CD4-positive, alpha-beta T cell treated with Interleukin-4 for 1 hour (primary cell): ENCODE measurements at places on chromosomes 3 and 15.

DNA sequence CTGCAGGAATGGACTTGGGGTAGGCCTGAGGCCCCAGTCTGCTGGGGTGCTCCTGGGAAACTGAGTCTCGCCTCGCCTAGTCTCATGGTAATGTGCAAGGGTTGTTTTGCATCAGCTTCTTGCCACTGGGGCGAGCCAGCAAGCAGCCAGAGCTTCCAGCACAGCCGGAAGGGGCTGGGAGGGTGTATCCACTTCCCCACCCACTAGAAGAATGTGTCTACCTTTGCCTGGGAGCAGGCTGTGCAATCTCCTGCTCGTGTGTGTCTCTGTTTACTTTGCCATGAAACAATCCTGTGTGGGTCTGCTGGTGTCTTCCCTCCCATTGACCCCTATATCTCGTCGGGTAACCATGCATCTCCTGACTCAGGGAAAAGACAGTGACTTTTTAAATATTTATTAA, 21.8 kb upstream of the ERICH6 start:
- no peak for DNase-seq

DNA sequence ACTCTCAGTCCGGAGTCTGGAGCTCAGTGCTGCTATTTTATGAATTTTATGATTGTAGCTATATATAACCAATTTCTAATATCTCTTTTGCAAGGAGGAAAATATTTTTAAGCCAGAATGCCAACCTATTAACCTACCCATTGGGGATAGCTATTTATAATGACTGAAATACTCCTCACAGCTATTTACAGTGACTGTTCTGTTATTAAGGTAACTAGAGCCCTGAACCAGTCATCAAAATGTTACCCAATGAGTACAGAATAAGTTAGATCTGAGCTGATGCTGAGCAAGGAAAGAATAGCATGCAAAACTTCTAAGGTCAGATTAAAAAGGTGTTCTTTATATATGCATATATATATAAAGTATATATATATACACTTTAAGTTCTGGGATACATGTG, 79.6 kb upstream of the PPP2R3A start:
- no peak for DNase-seq

GRCh38 chr15:99717161-99718009, 15.9 kb downstream of the LYSMD4 start:
- no peak for DNase-seq

GRCh38 chr3:53772562-53772961, 73.7 kb downstream of the CHDH start:
- no peak for DNase-seq

DNA sequence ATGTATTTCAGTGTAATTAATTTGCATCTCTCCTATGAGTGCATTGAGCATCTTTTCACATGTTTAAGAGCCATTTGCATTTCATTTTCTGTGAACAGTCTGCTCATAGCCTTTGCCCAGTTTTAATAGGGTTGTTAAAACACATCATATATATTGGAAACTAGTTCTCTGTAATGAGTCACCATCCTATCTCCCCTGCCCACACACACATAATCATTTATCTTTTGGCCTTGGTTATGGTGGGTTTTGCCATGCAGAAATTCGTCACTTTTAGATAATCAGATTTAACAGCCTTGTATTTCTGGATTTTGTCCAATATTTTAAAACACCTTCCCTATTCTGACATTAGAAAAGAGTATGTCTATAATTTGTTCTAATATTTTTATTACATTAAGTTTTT, 11.9 kb upstream of the CHRM5 start:
- no peak for DNase-seq

GRCh38 chr3:127819086-127819485, 3.2 kb downstream of the MGLL start:
- no peak for DNase-seq

DNA sequence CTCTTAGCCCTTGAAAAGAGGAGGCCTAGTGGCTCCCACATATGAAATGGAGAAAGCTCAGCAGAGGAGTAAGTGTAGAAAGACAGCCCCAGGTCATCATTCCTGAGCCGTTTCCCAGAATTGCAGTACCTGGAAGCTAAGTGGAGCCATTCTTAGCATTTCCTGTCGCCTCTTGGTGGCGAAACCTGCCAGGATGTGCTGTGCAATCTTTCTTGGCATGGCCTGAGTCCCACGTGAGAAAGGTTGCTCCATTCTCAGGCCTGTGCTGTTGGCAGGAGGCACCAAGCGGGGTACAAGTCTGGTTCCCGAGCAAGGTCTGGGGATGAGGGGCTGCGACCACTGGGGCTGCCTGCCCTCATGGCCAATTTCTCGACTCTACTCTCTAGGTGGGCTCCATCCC, 207.2 kb upstream of the TPM1 start:
- no peak for DNase-seq

- DNase-seq, result no peak
Measured at GRCh38 chr3:23648326-23648995, 157.3 kb upstream of the UBE2E1 start.

GRCh38 chr3:14214764-14215163, 36.1 kb downstream of the LSM3 start:
- DNase-seq, result no peak

DNA sequence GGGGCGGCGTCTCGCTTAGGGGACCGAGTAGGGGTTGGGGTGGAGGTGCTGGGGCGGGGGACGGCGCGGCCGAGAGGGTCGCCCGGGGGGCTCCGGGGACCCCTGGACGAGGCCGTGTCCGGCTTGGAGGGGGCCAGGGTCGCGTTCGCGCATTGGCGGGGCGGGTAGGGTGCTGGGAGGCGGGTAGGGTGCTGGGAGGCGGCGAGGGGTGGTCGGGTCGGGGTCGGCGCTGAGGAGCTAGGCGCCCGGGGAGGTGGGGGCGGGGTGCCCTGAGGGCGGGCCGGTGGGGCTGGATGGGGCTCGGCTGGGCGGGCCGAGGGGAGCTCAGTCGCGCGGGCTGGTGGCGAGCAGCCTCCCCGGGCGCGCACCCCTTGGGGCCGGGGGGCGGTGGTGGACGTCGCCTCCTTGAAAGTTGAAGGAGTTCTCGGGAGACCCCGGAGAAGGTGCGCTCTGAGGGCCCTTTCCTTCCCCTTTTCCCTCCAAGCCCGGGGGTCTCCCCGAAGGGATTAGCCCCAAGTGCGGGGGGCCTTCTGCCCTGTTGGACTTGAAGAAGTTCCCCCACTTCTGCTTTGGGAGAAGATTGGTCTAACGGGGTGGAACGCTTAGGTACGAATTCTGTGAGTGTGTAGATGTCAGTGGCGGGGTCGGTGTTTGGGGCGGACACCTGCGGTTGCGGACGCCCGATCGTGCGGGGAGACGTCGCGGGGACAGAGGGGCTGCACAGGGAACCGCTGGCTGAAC, 543 bp downstream of the MEF2A start:
- peak; percentile 20 for DNase-seq

- no peak for DNase-seq
Measured at GRCh38 chr3:66033241-66034138, 5.2 kb downstream of the MAGI1 start.

- DNase-seq, result peak; percentile 84
Measured at GRCh38 chr15:73972984-73973682, 19.0 kb downstream of the STOML1 start.

DNA sequence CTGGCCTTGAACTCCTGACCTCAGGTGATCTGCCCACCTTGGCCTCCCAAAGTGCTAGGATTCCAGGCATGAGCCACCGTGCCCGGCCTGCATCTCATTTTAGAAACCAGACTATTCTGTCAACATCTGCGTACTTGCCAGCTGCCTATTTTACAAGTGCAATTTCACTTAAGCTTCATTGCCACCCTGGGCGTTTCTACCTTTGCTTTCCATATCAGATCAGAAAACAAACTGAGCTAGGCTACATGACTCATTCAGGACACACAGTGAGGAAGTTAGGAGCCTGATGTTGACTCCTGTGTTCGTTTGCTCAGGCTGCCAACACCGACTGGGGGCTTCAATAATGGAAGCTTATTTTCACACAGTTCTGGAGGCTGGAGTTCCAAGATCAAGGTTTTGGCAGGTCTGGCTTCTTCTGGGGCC, 42.3 kb upstream of the KLHL25 start:
- no peak for DNase-seq

GRCh38 chr3:60696428-60697125, 554.7 kb downstream of the FHIT start:
- no peak for DNase-seq

DNA sequence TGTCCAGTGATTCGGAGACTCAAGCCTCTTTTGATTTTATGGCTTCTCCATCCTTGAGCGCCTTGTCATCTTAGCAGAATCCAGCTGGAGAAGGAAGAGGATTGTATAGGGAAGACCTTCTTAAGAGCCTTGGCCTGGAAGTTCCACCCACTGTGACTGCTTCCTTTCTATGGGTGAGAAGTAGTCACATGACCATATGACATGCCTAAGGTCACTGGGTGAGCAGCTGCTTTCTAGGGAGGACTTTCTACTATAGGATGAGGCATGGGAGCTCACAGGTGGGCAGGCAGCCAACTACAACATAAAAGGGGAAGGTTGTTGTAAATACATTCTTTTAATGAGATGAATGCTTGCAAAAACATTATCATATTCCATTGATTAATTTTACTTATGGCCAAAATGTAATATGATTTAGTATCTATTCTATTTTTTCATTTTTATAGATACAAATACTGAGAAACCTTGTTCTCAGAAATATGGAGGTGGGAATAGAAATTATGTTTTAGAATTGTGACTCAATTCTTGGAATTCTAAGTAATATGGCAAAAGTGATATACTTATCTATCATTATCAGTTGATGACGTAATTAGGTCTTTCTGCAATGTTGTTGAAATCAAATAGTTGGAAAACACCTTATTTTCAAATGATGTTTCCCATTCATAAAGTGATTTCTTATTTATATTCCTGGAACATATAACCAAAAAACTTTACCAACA, 53.6 kb upstream of the MINAR1 start:
- no peak for DNase-seq

GRCh38 chr3:126445506-126445905, 30.2 kb downstream of the ZXDC start:
- DNase-seq, result no peak

GRCh38 chr3:154783521-154783931, 296.6 kb upstream of the MME start:
- no peak for DNase-seq

DNA sequence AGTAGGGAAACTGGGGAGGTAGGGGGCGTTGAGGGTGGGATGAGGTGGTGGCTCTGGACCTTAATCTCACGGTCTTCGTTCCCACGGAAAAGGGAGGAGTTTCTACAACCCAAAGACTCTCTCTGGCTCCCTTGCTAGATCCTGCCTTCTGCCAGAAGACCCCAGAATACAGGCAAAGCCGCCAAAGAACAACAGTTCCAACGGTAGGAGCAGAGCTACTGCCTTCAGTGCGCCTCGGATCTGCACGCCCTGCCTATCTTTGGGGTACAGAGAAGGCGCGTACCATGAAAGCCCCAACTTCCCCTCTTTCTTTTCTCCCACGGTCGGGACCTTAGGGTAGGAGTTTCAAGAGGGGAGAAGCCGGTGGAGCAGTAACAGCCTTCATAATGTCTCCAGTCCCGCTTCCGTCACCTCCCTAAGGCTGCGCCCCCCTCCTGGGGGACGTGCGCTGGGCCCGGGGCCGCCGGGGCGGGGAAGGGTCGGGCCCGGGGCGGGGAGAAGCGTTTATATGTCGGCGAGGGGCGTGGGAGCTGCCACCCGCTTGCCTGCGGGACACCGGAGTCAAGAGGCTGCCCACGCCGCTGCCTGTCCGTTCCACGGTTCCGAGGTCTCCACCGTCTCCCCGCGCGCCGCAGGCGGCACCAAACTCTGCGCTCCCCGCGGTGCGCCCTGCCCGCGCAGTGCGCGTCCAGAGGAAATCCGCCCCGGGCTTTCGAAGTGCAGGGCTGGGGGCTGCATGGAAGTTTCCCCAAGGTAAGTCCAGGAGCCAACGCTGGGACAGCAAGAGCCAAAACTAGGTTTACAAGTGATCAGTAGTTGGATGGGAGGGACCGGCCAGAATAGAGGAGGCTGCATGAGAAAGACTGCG, at the start of gene COL6A6:
Gene COL6A6, plus strand, starts transcription at position 533 of the 868 bp plus-strand sequence. CDS start 43,188 bp downstream, outside the sequence.
- no peak for DNase-seq

- peak; percentile 42 for DNase-seq
Measured at GRCh38 chr15:51227940-51228732, 110.3 kb downstream of the CYP19A1 start.

GRCh38 chr15:66905954-66906353, 159.4 kb upstream of the SMAD3 start:
- no peak for DNase-seq

DNA sequence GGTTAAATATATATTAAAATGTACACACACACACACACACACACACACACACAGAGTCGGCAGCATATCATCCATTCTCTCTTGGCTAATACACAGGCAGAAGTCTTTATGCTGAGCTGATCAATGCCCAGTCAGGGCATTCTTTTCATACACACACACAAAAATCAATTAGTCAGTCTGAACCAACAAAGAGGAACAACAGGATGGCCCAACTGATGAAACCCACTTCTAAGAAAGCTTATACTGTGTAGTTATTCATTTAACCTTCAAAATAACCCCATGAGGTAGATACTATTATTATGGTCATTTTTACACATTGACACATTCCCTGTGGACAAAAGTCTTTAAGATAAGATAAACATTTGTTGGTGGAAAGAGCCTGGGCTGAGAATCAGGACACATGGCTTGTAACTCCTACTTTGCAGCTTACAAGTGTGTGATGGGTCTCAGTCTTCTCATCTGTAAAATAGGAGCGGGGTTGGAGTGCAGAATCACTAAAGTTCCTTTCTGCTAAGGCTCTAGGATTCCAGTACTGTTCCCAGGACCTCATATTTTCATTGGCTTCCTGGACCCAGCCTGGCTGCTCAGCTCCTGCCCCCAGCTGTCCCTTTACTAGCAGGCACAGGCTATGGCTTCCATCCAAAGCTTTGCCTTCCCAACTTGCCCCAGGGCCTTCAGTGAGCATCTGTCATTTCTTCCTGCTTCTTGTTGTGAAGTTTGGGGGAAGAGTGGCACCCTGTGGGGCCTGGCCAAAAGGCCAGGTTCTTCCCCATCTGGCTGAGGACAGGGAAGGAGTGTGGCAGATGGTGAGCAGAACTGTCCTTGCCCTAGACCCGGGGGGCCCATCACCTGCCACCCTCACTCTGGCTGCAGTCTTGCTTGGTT, 27.2 kb upstream of the GLCE start:
- DNase-seq, result no peak
